ENCODE measurements at places on chromosomes 5 and 9.

- DNase-seq: no peak
These were observed 404.2 kb upstream of the IRX2 start for GRCh38 chr5:3155717-3156116.

GRCh38 chr5:125228363-125229070 is 482.1 kb upstream of the ZNF608 start:
- no peak for DNase-seq

- DNase-seq: no peak
These were observed 17.1 kb upstream of the SLC6A3 start for GRCh38 chr5:1462358-1462757.

DNA sequence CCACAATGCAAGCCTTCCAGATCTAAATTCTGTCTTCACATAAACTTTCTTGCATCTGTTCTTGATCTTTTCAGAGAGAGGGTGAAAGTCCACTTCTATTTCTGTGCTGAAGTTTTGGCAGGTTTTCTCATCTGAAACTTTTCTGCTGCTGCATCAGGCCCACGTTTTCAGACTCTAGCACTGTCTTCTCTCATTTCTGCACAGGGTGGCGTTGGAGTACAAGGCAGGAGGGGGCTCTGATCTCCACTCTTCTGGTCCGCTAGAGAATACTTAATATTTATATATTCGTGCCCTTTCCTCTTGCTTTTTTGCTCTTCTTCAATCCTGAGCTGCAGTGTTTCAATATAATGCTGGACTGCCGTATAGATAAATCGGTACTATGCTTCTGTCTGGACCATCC is 204.0 kb upstream of the PRDM9 start:
- DNase-seq: no peak

GRCh38 chr5:32126691-32127090 is 47.4 kb downstream of the GOLPH3 start:
- DNase-seq: no peak

DNA sequence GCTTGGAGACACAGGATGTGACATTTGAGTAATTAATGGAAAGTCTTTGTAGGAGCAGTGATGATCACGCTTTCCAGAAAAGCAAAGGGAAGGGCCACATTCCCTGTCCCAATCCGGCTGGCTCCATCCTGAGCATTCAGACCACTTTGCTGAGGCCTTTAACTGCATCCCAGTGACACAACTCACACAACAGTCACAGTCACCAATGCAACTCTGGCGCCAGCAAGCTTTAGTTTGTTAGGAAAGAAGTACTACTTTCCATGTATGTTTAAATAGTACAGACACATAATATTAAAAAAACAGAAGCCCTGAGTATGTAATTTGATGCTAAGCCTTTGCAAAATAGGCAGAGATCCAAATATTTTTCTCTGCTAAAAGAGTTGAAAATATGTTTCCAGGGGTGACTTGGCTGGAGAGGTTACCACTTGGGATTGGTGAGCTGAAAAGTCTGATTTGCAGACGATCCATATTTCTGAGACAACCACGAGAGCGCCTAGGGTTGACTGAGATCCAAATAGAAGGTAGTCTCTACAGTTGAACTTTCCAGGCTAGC is 31.7 kb upstream of the GAS1 start:
- DNase-seq: no peak

DNA sequence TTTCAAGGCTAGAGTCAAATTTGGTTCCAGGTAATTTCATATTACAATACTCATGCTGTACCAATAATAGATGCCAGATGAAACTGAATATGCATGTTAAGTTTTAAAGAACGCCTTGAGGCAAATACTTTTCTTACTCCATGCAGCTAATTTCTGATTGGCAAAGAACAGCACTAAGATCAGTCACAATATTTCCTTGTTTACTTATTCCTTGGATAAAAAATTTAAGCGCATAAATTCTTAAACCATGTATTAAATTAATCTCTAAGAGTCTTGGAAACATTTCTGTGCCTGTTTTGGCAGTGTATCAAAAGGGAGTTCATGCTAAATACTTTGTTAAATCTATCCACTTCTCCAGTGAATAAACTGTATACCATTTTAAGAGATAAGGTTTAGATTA is 173.5 kb downstream of the SLC12A2 start:
- DNase-seq: no peak

- peak; percentile 2 for DNase-seq
These were observed 79.5 kb downstream of the SREK1 start for GRCh38 chr5:66223637-66224036.

GRCh38 chr5:101611039-101611438 is 685.0 kb downstream of the SLCO4C1 start:
- DNase-seq: no peak

- no peak for DNase-seq
These were observed 39.0 kb upstream of the ASS1 start for GRCh38 chr9:130405657-130406257.

GRCh38 chr5:43889233-43889632 is 286.3 kb downstream of the NNT start:
- no peak for DNase-seq

- no peak for DNase-seq
These were observed 236.6 kb downstream of the NR3C1 start for GRCh38 chr5:143166661-143167420.

GRCh38 chr9:126614088-126614454 is 343 bp downstream of the LMX1B start:
- DNase-seq: no peak

DNA sequence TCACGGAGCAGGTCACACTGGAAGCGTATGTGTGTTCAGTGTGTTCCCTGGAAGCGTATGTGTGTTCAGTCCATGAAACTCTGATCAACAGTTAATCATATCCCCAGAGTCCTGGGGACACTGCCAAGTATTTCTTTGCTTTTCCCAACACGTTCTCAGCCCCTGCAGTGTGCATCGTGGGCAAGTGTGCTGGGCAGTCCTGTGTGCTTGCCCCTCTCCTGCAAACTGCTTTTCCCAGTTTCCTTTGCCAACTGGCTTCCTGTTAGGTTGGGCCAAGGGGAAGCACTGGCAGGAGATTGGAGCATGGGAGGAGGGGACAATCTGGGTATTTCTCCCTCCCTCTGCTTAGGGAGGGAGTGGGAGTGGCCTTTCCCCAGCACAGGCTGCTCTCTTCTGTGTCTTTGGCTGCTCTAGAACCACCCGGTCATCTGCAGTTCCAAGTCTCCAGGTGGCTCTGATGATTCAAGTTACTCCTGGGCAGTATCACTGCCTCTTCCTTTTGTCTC is 36.8 kb upstream of the NEK6 start:
- DNase-seq: no peak

DNA sequence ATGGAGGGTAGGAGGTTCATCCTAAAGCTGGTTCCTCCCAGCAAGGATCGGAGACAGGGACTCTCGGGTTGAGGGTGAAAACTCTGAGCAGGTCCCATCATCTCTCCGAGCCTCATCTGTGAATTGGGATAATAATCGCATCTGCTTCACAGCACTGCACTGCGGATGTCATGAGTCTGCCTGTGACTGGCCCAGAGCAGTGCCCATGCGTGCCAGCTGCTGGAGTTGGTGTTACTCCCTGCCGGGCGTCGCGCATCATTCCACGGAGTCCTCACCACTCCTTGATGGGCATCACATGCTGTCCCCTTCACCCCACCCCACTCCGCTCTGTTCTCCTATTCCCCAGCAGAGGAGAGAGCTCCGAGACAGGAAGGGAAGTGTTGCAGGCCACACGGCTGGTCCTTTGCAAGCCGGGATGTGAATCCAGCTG is 35.1 kb upstream of the ORM1 start:
- no peak for DNase-seq

GRCh38 chr5:88480245-88480644 is 211.6 kb upstream of the TMEM161B start:
- DNase-seq: no peak

DNA sequence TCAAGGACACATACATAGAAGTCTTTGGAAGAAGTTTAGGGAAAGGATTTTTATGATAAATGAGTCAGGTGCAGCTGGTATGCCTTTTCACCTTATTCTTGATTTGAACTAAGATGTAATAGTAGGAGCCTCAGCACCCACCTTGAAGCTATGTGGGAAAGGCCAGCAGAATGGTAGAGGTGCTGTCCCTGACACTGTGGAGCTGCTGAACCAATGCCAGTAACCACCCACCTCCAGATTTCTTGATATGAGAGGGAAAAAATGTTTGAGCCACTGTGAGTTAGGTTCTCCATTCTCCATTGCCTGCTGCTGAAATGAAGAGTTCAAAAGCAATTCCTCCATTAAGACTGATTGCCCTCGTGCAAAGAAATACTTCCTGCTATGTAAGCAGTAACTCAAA is 12.2 kb upstream of the HMGCR start:
- DNase-seq: no peak

DNA sequence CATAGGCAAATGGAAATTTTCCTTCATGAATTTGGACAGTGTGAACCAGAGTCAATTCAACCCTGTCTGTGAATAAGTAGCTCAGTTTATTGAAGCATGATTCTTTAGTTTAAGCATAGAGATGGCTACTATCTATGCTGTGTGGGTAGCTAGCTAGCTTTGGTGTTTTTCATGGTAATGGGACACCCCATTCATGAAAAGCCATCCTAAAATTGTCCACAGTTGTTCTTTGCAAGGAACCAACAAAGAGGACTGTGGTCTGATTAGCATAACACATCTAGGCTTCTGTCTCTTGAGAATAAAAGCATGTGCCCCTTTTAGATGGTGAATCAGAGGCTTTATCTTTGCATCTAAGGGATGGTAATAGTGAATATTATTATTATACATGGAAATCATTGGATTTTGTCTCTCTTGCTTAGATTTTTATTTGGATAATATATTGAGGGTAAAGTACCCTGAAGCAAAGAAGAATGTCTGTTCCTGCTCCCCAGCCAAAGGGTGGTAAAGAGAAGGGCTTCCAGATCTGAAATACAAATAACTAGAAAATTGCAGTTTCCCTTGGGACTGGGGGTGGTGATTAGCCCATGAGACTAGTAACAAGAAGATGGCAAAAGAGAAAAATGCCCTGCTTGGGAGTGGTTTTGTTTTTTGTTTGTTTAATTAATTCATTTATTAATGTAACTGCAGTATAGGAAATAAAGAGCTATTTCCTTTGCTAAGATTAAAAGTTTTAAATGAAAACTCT is 624.2 kb upstream of the ZNF608 start:
- DNase-seq: no peak

DNA sequence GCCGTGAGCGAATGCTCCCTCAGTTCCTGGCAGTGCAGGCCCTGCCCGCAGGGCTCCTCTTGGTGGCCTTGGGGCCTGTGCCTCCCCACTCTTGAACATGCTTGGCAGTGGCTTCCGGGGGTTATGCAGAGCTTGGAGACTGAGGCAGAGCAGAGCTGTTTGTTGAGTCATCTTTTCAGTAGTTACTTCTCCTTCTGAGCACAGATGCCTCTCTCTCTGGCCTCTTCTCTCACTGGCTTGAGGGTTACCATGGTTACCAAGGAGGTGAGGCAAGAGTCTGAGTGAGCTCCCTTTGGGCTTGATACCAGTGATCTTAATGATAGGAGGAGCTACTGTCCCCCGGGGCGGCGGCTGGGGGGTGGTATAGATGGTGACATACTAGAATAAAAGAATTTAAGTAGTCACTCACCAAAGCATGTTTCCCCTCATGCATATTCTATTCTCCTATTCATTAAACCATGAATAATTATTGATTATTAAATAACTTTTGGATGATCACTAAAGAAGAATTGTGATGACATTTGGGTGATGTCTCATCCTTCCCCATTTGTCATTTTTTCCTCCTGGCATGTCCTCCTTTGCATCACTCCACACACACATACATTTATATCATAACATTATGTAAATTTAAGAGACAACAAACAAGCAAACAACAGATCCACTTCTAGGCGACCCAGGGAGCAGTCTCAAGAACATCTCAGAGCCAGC is 111.1 kb downstream of the ARHGAP26 start:
- no peak for DNase-seq

- DNase-seq: no peak
These were observed 110.7 kb upstream of the EFNA5 start for GRCh38 chr5:107781451-107781850.

- no peak for DNase-seq
These were observed 228.9 kb downstream of the FANCC start for GRCh38 chr9:95088421-95089161.

DNA sequence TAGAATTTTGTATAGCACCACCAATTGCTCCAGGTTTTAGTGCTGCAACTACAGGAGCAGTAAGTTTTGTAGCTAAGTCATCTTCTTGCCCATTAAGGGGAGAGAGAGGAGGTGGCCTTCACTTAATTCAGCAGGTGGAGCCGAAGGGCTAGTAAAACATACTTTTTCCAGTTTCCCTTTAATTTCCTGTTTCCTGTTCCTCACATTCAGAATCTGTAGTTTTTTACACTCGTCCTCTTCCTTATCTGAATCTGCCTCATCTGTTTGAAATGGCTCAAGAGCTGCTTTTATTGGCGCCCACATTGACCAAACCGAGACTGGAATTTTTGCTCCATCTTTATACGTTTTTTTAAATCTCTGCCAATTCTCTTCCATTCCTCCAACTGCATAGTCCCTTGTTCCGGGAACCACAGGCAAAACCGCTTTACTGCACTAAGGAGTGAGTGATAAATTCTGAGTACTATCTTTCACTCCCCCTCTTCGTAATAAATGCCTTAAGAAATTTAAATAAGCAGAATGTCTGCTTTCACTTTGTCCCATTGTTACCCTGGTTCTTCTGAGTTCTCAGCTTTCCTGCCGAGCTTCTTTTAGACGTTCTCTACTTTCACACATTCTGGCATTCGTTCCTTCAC is 133.9 kb downstream of the DROSHA start:
- DNase-seq: no peak

DNA sequence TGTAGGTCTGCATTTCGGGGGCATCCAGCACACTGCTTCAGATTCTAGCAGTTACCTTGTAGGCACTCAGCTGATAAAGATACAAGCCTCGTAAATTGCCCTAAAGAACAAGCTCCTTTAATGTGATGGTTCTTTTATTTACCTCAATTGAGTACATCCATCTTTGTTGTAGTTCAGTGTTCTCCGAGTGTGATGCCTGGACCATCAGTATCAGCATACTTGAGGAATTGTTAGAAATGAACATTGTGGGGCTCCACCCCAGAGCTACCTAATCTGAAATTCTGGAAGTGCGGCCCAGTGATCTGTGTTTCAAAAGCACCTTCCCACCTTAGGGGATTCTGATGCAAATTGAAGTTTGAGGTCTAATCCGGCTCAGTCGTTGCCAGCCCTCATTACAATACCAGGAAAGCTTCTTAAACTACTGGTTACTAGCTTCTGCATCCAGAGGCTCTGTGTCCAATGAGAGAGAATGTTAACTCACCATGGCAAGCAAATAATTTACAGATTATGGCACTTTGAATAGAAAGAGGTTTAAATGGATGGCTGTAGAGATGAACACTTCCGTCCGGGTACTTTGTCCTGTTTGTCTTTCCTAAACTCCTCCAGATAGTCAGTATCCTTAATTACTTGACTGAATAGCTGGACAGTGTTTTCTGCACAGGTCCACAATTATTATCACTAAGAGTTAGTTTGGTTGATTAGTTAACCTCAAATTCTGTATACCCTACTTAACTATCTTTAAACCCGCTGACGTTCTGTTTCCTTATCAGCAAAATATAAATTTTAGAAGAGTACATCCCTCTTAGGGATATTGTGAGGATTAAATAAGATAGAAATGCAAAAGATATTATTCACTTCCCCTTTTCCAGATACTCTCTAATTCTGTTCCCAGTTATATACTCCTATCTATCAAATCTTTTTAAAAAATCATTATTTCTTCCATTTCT is 47.9 kb downstream of the RAI14 start:
- no peak for DNase-seq

- DNase-seq: no peak
These were observed 244.3 kb upstream of the PUM3 start for GRCh38 chr9:3088219-3088618.
